Activated CD4-positive, alpha-beta T cell treated with anti-CD3 and anti-CD28 coated beads, Interleukin-2, amount 50 U/mL, for 1 hour (primary cell): ENCODE measurements at places on chromosomes 12 and 14.

GRCh38 chr12:64706857-64707256, 52.3 kb downstream of the GNS start:
- DNase-seq: no peak

GRCh38 chr14:31854508-31855075, 222.5 kb upstream of the ARHGAP5 start:
- DNase-seq: no peak

- no peak for DNase-seq
Observed at GRCh38 chr12:1474574-1475153, 119.7 kb downstream of the FBXL14 start.

- peak; percentile 9 for DNase-seq
Observed at GRCh38 chr12:110688446-110689280, at the start of gene HVCN1. Gene HVCN1, minus strand, starts transcription at chr12:110689115. Its CDS starts 5,870 bp downstream, at chr12:110683245.

DNA sequence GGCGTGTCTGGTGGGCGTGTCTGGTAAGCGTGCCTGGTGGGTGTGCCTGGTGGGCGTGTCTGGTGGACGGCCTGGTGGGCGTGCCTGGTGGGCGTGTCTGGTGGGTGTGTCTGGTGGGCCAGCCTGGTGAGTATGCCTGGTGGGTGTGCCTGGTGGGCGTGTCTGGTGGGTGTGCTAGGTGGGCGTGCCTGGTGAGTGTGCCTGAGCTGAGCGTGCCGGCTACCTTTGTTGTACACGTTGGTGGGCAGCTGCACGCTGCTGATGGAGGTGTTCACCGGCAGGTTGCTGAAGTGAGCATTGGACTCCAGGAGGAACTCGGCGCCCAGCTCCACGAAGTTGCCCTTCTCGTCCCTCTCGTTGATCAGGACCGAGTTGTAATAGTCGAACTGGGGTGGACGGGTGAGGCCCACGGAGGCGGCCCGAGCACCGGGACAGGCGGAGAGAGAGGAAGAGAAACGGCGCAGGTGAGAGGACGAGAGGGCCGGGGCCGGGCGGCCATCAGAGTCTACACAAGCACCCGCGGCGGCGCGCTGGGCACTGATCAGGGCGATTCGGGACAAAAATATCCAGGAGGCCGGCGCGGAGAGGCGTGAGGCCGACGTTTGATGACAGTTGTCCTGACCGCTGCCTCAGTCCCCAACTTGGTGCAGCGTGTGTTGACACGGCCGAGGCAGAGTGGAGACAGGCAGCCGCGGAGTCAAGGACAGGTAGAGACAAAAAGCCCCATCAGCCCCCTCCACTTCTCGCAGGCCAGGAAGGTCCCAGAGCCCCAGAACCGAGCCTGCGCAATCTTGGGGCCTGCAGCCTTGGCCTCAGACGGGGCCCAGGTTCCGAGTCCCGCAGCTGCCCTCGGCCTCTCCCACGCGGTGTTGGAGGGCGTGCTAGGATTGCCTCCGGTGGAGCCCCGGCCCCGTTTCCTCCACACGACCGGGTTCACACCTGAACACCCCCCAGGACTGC, 10.5 kb downstream of the CACNA2D4 start:
- peak; percentile 18 for DNase-seq

- no peak for DNase-seq
Observed at GRCh38 chr12:52251367-52252051, 18.5 kb downstream of the KRT7 start.

DNA sequence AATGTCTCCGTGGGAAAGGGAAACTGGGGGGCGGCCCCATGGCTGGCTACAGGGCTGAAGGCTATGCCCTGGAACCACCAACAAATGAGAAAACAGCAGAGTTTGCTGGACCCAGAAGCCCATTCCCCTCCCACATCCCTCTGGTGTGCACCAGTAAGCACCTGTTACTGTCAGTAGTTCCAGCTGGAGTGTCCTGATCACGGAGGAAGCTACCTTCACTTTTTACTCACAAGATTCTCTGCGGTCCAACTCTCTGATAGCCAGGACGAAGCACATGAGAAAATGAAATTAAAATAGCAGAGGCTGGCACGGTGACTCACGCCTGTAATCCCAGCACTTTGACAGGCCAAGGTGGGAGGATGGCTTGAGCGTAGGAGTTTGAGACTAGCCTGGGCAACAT, 22.7 kb upstream of the MEG3 start:
- DNase-seq: no peak

GRCh38 chr12:124502379-124502778, 65.0 kb downstream of the NCOR2 start:
- no peak for DNase-seq

GRCh38 chr14:75457648-75458165, 29.9 kb downstream of the JDP2 start:
- no peak for DNase-seq

- no peak for DNase-seq
Observed at GRCh38 chr14:44204061-44204835, 302.8 kb downstream of the FSCB start.

- no peak for DNase-seq
Observed at GRCh38 chr12:71730936-71731335, 23.7 kb upstream of the RAB21 start.

- no peak for DNase-seq
Observed at GRCh38 chr12:113486722-113487121, 15.1 kb upstream of the LHX5 start.

GRCh38 chr14:63203618-63204406, 431 bp upstream of the RHOJ start:
- DNase-seq: no peak

DNA sequence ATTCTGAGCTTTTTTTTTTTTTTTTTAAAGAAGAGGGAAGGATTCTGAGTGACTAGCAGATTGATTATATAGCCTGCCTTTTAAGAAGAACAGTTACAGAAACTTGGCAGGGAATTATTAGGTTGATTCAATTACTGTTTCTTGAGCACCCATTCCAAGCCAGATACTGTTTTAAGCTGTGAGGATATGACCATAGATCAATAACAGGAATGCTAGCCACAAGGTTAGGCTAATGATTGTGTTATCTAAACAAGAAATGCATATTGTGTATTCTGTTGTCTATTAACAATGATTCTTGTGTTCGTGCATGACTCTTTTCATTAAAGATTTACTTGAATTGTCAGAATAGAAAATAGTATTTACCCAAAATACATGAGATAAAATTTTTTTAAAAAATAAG, 67.1 kb downstream of the PRORP start:
- no peak for DNase-seq

DNA sequence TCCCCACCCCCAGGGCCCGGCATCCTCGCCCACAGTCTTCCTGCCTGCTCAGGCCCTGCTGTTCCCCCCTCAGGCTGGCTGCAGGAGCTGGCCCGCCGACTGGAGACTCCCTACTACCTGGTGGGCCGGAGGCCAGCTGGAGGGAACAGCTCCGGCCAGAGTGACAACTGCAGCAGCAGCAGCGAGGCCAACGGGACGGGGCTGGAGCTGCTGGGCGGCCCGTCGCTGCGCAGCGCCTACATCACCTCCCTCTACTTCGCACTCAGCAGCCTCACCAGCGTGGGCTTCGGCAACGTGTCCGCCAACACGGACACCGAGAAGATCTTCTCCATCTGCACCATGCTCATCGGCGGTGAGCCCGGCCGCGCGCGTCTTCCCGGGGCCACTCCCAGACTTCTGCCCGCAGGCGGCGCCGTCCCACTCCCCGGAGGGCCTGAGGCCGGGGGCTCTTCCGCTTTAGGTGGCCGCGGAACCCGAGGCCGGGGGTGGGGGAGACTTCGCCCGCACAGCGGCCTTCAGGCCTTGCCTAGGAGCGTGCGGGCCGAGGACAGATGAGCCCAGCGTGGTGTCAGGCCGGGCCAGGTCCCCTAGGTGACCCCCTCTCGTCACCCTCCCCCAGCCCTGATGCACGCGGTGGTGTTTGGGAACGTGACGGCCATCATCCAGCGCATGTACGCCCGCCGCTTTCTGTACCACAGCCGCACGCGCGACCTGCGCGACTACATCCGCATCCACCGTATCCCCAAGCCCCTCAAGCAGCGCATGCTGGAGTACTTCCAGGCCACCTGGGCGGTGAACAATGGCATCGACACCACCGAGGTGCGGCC, 10.2 kb downstream of the KCNH3 start:
- peak; percentile 31 for DNase-seq

DNA sequence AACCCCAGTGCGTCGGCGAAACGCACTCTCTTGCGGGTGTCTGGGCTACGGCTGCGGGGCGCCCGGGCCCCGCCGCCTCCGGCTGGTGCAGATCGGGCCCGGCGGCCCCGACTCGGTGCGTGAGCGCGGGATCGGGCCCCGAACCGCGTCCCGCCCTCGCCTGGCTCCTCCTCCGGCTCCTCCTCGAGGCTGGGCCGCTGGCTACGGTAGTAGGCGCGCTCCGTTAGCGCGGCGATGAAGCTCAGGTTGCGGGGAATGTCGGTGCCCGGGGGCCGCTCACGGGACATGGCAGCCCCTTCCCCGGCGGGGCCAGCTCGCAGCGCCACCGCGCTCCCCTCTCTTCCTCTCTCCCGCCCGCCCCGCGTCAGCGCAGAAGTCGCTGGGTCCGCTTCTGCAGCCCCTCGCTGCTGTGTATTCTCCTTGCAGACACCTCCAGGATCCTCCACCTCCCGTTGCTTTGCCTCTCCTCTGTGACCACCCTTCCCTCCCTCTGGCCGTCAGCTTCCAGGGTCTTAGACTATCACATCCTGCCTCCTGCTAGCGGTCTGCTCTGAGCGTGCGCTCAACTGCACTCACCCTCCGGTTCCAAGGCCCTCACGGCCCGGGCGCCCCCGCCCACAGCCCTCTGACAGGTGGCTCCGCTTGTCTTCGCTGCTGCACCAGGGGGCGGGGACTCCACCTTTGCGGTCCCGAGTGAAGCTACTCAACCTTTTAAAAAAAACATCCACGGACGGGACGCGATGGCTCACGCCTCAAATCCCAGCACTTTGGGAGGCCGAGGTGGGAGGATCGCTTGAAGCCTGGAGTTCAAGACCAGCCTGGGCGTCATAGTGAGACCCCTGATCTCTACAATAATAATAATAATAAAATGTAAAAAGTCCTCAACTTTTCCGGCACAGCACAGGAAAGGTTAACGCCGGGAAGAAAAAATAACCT, at the start of gene PPP1R3E:
Gene PPP1R3E, minus strand, starts transcription at position 570 of the 936 bp plus-strand sequence. Its CDS starts 283 bp downstream, at position 287.
- DNase-seq: peak; percentile 87

DNA sequence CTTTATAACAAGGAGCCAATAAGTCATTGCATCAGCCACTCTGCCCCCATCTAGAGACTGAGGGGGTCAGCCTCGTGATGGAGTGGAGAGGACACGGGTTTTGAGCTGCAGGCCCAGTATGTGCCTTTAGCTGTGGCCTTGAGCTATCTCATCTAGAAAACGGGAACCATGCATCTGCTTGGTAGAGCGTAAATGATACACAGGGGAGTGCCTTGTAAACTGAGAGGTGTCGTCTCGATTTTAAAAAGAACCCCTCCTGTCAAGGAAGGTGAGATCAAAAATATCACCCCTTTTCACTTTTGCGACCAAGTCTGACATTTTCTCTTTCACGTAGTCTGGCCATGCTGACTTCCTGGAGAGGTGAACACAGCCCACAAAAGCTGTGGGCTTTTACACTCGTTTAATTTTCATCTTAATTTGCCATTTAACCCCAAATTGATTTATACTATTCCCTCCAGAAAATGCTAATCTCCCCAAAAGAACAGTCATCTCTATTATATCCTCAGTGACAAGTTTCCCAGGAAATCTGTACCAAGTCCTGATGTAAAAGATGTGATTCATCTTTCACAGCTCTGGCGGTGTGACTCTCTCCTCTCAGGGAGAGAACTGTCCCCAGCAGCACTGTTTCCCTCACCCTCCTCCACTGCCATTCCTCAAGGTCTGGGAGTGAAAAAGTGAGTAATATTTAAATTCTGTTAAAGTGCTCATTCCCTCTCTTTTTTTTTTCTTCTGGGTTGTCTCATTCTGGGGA, 30.6 kb downstream of the VCPKMT start:
- DNase-seq: no peak

GRCh38 chr12:130226126-130226525, 63.9 kb downstream of the FZD10 start:
- DNase-seq: no peak

DNA sequence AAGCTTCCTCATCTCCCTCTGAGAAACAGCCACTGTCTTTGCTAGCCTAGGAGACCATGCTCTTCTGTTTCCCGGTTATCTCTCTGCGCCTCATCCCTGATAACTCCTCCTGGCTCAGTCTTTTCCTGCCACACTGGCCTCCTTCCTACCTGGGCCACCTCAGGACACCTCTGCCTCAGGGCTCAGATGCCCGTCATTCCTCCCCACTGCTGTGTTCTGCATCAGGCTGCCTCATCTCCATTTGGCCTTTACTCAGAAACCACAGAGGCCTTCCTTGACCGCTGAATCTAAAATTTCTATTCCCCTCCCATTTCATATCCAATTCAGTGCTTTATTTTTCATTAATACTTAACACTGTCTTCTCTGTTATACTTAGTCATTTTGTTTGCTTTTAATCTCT, 311.0 kb upstream of the RGS6 start:
- no peak for DNase-seq

DNA sequence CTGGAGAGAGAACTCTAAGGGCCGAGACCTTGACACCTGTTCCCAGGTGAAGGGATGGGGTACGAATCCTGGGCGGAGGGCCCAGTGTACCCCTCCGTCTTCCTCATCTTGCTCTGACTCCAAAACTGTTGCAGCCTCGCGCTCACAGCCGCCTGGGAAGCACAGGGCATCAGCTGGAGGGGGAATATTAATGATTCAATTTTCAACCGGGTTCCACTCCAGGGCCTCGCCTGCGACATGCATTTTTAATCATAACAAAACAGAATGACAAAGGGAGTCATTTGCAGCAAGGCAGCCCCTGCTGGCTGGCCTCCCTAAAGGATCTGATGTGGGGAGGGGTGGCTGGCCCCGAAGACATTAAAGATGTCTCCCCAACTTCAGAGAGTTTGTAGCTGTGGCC, 41.6 kb upstream of the ESRRB start:
- DNase-seq: no peak

DNA sequence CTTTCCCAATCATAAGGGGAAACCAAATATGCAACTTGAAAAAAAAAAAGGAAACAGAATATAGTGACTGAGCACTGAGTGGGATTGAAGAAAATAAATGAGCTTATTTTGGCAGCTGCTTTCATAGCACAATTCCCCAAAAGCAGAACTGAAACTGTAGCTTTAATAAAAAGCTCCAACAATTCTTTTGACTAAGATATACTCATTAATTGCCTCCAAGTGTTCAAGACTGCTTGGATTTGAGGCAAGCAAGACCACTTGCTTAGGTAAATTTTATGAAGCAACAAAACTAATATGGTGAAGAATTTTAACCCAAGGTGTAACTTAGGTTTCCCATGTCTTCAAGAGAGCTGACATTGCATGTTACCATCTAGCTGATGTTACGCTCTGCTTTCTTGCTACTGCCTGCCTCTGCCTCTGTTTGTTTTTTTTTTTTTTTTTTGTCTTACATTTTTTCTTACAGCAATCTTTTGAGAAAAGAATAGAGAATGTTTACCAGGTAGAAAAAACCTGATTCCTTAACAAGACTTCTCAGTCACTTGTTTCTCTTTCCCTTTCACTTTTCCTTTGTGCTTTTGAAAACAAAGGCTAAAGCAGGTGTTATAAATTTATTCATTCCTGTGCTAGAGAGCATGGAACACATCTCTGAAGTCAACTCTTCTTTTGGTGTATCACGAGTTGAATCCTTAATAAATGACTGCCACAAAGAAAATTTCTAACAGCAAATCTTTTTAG, 134.4 kb downstream of the BCAT1 start:
- no peak for DNase-seq
